ENCODE measurements at places on chromosomes 2 and 18.

DNA sequence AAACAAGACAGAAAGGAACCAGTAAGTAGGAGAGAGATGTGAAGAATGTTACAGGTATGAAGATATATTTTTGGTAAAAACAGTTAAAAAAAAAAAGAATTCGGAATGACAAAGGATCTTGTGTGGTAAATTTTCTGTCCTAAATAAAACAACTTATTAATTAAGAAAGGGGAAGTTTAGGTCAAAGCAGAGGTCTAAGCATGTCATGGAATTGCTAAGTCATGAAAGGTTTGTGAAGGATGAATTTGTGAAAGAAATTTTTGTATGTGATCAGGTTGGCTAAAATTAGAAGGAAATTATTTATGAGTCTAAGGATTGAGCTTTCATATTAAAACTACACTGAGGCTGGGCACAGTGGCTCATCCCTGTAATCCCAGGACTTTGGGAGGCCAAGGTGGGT, 11.1 kb upstream of the ALPG start:
- no peak for DNase-seq

DNA sequence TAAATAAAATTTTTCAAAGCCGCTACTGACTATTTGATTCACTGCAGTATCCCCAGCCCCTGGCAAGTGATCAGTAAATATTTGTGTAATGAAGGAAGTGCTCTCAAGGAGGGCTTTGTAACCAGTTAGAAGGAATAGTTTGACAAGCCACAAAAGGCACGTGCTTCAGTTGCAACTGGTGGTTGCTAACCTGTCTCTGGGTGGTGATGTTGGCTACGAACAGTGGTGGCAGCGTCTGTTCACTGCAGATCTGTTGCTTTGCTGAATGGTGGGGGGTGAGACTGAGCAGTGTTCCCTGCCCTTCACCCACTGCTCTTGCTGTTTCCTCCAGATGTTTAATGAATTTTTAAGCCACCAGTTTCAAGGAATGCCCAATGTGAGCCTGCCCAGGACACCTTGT, 73.9 kb upstream of the SIX2 start:
- DNase-seq = no peak

DNA sequence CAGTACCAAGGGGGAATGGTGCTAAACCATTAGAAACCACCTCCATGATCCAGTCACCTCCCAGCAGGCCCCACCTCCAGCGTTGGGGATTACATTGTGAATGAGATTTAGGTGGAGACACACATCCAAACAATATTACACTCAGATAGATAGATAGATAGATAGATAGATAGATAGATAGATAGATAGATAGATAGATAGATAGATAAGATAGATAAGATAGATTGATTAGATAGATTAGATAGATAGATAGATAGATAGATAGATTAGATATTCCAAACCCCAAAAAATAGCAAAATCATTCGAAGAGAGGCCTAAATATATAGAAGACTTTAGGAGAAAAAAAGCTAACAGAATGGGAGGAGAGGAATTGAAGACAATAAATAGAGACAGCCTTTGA, 42.8 kb upstream of the UBXN4 start:
- DNase-seq = no peak

DNA sequence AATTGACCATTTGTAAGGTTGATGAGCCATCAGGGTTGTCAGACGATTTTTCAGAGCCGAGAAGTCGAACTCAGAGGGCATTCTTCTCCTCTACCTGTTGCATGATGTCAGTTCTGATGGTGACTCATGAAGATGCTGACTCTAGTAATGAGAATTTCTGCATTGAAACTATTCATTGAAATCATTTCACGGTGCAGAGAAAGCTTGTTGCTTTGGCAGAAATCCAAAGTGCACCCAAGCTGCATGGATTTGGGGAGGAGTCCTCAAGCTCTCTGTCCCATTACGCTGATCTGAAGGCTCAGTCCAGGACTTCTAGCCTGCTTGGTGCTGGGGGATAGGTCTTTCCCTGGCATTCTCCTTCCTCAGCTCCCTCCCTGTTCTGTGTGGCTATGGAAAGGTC, 125.7 kb upstream of the PXDN start:
- peak; percentile 37 for DNase-seq

GRCh38 chr2:174445248-174445647, 41.6 kb downstream of the GPR155 start:
- DNase-seq = no peak

DNA sequence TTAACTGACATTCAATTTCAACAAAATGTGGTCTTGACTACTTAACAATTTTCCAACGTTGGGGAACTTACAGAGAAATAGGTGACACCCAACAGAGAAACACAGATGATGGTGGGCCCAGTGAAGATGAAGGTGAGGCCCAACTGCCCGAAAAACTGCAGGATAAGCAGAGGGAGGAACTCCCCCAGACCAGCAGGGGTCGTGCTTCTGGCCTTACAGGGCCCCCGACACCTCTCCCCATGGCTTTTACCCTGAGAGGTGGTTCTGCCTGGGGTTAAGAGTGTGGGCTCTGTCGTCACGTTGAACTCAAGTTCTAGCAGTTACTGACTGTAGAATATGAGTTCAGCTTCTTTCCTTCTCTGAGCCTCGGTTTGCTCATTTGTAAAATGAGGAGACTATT, 119.5 kb upstream of the SMIM21 start:
- no peak for DNase-seq

DNA sequence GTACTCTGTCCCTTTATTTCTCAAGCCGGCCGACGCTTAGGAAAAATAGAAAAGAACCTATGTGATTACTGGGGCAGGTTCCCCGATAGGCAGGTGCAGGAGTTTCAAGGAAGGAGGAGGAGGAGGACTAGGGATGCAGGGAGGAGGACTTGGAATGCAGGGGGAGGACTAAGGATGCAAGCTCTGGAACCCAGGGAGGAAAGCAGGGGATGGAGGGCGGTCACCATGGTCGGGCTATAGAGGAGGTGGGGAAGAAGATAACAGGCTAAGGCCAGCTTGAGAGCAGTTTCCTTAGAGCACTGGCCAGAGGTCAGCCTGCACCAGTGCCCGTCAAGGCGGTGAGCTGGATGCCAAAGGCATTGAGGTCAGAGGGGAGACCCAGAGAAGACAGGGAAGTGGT, 18.7 kb upstream of the B3GNT7 start:
- no peak for DNase-seq

DNA sequence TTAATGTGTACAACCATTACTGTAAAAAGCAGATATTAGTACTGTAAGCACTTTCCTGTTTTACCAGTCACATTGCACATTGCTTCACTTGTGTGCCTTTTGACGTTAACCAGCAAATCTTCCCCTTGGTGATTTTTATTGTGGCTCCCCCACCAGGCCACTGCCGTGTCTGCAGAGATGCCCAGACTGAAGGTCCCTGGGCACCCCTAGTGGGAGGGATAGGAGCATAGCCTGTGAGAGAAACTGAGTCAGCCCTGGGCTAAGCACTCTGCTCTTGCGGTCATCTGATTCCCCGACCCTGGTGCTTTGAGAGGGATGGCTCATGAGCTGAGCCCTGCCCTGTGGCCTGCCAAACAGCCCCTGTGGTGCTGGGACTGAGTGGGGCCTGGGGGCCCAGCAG, 73.4 kb downstream of the INPP4A start:
- DNase-seq = no peak

DNA sequence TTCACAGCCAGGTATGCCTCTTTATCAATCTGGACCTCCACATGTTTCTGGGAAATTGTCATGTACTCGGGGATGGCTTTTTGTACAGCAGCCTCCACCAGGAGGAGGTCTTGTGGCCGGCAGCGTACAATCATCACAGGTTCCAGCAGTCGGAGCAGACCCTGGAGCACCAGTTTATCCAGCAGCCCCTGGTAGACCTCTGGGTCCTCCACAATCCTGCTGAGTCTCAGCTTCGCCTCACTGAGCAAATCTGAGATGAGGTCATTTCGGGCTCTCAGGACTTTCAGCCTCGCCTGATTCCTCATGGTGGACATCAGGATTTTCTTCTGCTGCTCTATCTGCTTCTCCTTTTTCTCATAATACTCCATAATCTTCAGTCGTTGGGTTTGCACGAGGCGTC, 32.8 kb downstream of the TMEM247 start:
- DNase-seq = peak; percentile 23

DNA sequence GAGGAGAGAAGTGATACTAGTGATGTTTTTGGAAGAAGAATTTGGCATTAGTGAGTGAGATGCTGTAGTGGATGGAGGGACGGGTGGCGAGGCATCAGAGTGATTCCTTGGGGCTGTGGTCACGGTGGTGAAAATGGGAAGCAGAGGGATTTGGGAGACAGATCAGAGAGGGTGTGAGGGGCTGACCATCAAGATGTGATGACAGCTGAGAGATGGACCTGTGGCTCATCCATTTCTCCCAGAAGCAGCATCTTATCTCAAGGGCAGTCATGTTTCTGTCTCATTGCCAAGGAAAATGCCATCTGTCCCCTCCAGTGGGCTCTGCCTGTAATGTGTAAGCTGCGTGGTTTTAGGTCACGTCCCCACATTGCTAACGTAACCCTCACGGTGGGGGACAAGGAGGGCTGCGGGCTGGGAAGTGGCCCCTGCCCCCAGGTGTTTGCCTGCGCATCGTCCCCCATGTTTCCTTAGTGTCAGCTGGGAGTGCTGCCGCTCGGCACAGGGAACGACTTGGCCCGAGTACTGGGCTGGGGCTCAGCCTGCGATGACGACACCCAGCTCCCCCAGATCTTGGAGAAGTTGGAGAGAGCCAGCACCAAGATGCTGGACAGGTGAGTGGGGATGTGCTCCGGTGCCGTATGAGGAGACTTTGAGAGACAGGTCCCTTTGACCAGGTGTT, 91.0 kb downstream of the DGKD start:
- peak; percentile 14 for DNase-seq

DNA sequence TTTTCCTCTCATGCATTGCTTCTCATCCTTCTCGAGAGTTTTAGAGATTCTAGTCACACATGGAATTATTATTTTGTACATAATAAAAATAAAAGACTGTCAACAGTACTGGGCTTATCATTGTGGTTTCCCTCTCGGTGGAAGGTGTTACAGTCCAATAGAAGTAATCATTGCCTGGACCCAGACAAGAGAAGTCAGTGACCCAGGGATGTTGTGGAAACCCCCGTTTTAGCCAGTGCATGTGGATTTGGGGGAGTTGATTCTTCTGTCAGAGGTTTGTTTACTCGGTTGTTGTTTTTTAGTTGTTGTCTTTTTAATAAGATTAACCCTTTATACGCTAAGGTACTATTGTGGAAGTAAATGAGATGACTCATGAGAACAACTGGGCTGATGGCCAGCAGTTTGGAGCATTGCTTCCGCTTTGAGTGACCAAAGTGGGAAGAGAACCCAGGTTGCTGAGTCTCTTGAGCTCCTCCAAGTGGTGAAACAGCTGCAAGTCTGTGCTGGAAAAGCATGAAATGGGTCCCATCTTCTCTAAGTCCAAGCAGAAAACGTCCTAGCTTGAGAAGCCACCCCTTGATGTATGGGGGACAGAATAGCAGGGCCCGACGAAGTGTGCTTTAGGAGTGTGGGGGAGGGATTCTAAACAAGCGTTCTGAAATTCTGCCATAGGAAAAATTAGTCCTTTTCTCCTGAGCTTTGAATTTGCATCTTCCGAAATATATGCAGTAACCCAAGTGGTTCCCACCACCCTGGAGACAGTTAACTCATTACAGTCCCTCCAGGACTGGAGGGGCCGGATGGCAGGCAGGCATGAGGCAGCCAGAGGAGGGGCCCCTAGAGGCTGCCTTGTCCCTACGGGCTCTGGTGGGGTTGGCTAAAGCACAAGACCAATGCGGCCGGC, 61.8 kb upstream of the GPR45 start:
- DNase-seq = no peak

DNA sequence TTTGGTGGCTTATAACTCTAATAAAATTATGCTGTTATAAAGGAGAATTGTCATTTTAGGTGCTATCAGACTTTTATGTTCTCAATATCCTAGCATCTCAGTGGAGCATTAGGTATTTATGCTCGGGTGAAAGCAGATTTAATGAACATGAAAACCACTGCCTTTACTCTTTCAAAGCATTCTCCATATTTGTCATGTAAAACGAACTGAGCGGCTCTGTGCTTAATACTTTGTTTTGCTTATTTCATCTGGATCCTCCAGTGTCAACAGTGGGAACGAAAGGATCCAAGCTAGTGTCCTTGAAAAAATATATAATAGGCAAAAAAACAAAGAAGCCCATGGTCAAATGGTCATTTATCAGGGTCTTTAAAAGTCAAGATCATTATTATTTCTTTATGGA, 53.5 kb downstream of the THSD7B start:
- DNase-seq = no peak

- peak; percentile 56 for DNase-seq
These were observed 234.8 kb downstream of the ALPK2 start for GRCh38 chr18:58394046-58394445.

DNA sequence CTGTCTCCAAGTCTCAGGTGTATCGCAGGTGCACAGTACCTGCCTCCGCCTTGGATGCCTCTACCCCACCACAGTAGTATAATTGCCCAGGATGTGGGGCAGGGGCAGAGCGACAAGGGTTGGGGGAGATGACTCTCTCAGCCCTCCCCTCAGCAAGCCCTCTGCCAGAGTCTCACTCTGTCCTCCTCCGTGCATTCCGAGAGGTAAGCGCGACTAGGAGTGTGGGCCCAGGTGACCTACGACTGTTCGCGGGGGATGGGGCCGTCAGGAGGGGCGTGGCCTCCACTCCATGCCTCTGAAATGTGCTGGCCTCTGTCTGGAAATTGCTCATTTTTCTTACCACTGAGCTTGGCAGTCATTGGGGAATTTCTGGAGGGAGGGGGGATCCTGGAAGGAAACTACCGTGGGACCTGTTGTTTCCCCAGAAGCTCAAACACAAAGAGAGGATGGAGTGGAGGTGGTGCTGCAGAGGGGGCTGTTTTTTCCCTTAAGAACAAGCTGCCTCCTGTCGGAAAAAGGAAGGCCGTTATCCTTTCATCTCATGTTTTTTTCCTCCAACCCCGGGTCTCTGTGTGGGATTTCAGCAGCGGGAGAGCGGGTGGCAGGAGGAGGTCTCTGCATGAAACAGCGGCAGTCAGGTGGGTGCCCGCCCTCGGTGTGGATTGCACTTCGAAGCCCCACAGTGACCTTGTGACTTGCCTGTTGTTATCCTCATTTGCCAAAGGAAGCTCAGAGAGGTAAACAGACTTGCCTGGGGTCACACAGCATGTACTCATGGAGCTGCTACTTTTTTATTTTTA, 13.0 kb upstream of the RALB start:
- peak; percentile 86 for DNase-seq

DNA sequence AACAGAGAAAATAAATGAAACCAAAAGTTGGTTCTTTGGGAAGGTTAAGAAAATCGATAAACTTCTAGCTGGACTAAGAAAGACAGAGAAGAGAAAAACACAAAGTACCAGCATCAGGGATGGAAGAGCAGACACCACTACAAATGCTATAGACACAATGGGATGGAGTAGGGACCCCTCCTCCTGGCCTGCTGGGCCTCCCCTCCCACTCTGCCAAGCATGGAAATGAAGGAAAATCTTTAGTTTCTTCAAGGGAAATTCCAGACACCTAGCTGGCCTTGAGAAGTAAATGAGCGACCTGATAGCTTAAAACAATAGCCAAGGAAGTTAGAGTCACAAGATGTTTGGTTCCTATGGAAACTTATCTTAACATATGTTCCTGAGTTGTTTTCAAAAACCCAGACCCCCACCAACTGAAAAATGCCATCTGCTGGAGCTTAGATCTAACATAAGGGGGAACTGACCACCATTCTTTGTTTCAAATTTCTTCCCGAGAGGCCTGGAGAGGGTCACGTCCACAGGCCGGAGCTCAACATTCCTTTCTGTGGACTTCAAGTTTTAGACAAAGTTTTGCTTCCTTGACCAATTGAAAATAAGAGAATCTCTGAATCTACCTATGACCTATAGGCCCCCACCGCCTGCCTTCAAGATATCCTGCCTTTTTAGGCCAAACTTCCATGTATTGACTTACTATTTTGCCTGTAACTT, 101.9 kb downstream of the BIN1 start:
- DNase-seq = no peak

- DNase-seq = no peak
These were observed 34.9 kb downstream of the IMMT start for GRCh38 chr2:86160156-86160952.

Measured in islet precursor cell (in vitro differentiated cells).